ENCODE measurements at places on chromosomes 3 and 15.

DNA sequence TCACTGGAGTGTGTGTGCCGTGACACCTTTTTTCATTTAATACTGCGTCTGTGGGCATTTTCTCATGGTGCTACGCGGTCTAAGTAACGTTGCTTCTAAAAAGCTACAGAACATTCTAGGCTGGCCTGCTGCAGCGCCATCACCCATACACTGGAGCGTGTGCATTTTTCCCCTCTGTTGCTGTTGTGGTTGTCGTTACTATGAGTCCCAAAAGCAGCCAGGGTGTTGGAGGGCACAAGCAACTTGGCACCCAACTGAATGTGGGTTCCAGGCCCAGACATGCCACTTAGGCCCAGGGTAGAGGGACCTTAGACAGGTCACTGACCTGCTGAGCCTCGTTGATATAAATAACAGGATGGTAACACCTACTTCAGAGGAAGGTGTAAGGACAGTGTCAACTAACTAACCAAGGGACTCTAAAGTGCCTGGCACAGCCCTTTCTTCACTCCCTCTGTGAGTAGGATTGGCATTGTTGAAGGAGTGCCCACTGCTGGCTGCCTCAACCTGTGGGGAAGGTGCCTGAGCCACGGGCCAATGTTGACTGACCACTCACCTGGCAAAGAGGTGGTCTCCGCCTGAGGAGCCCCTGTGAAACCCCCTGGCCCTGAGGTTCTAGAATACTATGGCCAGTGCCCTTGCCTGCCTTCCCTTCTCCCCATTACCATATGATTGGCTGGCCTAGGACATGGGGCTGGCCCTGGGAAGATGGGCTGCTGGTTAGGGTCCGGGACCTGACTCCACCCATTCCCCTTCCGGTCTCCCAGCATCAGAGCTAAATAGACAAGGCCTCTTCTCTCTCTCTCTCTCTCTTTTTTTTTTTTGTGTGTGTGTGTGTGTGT is 3.5 kb downstream of the CSK start:
- no peak for DNase-seq

- DNase-seq: no peak
Measured at GRCh38 chr3:10702961-10703740, 112.9 kb upstream of the SLC6A11 start.

- DNase-seq: no peak
Measured at GRCh38 chr3:7266551-7266950, 405.6 kb downstream of the GRM7 start.

- no peak for DNase-seq
Measured at GRCh38 chr3:147393943-147394883, 12.1 kb downstream of the ZIC4 start.

DNA sequence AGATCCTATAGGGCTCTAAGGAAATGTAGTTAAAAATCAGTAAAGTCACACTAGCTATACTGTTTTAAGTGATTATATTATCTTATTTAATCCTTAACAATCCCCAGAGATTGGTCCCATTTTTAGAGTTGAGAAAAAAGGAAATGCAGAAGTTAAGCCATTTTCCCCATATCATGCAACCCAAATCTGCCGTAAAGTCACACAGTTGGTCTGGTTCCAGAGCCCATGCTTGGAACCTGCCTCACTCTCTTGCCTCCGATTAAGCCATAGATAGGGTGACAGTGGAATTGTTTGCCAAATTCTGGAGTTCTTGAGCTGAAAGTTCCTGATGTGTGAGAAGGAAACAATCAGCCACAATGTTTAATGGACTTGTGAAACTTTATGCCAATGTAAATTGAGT is 2.3 kb upstream of the P2RY13 start:
- no peak for DNase-seq

DNA sequence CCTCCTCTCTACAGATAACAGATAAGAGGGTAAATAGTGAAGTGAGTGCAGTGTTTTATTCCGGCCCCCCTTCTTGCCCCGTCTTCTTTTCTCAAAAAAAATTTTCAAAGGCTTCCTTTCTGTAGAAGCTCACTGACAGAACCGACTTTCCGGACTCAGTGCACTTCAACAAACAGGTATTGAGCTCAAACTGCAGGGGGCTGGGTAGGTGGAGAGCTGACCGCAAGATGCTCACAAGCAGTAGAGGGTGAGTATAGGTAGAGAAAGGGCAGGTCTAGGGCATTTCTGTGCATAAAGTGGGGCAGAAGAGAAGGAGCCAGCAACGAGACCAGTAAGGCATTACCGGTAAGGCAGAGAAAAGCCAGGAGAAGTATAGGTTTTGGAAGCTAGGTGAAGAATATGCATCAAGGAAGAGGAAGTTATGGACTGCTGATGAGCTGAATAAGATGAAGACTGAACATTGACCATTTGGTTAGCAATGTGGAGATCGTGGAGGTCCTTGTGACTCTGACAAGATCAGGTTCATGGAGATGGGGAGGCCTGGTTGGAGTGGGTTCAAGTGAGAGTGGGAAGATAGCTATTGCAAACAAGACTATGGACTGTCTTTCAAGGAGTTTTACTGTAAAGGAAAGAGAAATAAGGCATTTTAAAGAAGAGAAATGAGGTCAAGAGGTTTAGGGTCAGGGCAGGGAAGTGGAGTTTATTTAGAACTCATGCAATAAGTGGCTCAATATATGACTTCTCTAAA is 97.4 kb downstream of the ST6GAL1 start:
- no peak for DNase-seq

- DNase-seq: no peak
Measured at GRCh38 chr3:4601892-4602291, 108.7 kb downstream of the ITPR1 start.

GRCh38 chr3:140006331-140006730 is 71.3 kb downstream of the CLSTN2 start:
- no peak for DNase-seq

- no peak for DNase-seq
Measured at GRCh38 chr15:55224892-55225291, 28.2 kb upstream of the RSL24D1 start.
